Cardiac muscle cell (in vitro differentiated cells and primary cell): ENCODE measurements at places on chromosomes 1 and 21. TPM values are rescaled to one million over a fixed set of nuclear protein-coding genes. Genes with fewer than 3 reads are reported as not detected.
A peak's percentile ranks its signal among the peaks of the same experiment; 100 is the strongest.

- peak; percentile 82 for DNase-seq
Observed at GRCh38 chr21:45596704-45597318, 46.7 kb upstream of the PCBP3 start.

GRCh38 chr1:6603915-6604558 is 1.4 kb upstream of the KLHL21 start:
- peak; percentile 91 for DNase-seq

DNA sequence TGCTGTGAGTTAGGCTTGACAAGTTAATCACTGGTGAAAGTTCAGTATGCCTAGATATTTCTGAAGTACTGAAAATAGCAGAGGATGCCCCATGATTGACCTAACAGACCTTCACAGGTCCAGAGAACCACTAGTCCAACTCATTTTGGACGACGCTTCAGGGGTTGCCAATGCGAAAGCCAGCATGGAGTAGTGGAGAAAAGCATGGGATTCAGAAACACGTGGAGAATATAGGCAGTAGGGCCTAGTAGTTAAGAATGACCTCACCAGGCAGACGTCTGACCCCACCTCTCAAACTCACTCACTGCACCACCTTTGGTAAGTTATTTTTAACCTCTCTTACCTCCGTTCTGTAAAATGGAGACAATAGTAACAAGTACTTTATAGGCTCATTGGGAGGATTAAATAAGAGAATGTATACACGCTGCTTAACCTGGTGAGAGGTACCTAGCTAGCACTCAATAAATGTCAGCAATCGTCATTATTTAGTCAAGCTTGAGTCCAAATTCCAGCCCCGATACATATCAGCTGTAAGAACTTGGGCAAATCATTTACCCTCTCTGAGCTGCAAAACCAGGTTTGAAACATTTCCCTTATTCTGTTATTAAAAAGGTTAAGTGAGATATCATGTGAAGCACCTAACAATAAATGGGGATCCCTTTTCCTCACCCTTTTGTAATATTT is 13.2 kb downstream of the PLPP3 start:
- no peak for DNase-seq

DNA sequence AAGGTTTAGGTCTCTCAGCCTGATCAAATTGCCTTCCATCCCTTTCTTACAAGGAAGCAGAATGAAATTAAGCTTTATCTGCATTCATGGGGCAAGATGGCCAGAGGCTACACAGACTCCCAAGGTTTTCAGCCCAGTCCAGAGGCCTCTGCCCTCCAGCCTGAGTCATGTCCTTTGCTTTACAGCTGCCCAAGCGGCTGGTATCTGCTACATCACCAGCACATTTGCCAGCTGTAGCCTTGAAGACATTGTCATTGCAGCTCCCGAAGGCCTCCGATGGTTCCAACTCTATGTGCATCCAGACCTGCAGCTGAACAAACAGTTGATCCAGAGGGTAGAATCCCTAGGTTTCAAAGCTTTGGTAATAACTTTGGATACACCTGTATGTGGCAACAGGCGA is 16.0 kb downstream of the HAO2 start:
- no peak for DNase-seq

DNA sequence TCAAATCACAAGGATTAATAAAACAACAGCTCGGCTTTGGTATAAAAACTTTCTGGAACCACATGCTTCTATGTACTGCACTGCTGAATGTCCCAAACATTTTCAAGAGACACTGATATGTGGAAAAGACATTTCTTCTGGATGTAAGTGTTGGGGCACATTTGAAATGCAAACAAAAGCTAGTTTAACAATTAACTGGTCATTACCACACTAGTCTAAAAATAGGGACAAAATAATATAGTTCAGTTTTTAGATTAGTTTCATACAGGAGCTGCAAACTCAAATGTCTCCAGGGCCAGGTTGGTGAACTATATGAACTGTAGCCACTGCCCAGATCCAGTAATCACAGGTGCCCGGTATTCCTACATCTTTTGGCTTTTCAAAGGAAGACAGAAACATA is 3.2 kb downstream of the IL23R start:
- no peak for DNase-seq

DNA sequence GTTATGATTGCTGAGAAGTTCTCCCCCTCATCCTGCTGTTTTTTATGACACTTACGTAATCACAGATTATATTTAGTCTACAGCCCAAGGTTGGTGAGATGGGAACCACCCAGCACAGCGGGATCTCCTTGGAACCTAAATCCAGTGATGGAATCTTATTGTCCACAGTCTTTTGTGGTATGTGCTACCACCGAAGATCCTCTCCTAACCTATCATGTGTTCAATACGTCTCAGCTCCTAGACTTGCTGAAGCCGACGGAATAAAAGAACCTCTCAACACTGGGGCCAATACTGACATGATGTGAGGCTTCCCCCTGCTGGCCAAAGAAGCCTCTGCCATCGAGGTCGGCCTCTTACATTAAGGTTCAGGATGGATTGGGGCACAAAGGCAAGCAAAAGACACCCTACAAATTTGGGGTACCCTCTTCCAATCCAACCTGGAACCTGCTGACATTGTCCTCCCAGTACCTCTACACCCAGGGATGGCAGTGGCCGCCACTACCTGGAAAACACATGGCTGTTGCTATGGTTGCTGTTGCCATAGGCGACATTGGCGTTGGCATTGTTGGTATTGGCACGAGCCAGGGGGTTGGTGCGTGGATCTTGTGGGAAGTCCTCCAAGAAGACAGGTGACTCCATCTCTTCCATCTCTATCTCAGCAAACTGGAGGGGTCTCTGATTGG is 19.4 kb upstream of the KIF21B start:
- DNase-seq = peak; percentile 86

GRCh38 chr1:233359431-233359830 is 31.9 kb downstream of the MAP3K21 start:
- no peak for DNase-seq

LAMC2 gene
- total RNA-seq = 0.32 and 0.42 TPM in 2 replicates
